ENCODE measurements at places on chromosomes 7 and 10.
A peak's percentile ranks its signal among the peaks of the same experiment; 100 is the strongest.

DNA sequence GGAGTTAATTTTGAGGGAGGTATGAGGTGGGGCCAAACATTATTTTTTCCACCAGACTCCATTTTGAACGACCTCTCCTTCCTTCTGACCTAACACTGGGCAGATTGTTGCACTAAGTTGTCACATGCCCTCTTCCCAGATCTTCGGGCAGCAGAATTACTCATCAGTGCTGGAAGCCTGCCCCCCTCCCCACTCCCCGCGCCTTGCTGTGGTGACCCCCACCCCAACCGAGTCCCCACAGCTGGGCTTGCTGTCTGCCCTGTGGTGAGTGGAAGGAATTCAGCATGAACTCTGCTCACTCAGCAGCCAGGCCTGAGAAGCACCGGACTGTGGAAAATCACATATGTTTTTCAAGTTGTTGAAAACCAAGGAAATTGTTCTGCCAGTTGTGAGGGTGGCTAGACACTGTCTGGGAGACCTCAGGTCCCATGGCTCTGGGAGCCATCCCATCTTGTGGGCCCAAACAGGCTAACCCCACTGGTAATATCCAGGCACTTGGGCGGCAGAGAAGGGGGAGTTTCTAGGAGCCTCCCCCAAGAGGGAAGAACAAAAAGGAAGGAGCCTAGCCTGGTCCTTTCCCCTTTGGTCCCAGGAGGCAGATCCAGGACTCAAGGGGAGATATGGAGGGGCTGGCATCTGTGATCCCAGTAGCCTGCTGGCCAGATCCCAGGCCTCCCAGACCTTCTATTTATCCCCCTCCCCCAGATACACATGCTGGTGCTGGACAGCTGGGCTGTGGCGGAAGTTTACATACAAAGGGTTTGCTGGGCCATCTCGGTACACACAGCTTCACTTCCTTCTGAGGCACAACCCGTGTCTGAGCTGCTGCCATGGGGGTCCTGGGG, 3.5 kb upstream of the AEBP1 start:
- peak; percentile 81 for DNase-seq

GRCh38 chr7:143362131-143363015, at the start of gene FAM131B:
TSS of gene FAM131B (minus strand) at chr7:143362713. CDS start at chr7:143362603, 110 bp downstream.
- DNase-seq, result no peak

DNA sequence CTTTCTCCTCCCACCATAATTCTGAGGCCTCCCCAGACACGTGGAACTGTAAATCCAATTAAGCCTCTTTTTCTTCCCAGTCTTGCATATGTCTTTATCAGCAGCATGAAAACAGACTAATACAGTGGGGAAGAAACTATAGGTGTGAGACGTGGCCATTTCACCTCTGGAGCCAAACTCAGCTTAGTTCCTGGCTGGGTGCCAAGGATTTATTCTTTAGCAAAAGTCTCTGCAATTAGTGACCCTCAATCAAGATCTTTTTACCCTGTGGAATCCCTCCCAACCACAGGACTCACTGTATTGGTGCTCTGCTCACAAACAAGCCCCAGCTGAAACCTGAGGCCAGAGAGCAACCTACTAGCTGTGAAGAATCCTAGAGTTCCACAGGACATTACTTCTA, 28.1 kb upstream of the SFTPD start:
- no peak for DNase-seq

DNA sequence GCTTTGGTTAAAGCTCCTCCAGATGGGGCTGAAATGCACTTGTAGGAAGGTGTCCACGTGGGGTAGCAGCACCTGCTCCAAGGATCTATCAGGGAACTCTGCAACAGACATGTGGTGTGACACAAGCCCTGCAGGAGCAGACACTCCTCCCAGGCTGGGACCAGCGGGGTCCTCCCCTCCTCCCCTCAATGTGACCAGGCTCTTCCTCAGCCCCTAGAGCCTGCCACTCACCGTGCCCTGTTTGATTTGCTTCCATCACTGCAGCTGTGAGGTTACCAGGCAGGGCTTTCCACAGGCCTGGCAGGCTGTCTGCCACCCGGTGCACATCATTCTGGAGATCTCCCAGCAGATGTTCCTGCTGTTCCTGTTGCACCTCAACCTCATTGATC, 13.4 kb downstream of the MMRN2 start:
- no peak for DNase-seq

GRCh38 chr7:36296284-36296683, 93.4 kb upstream of the ANLN start:
- no peak for DNase-seq

- no peak for DNase-seq
These were observed 281.3 kb downstream of the GPR158 start for GRCh38 chr10:25455980-25456567.

GRCh38 chr7:123170333-123171246, 29.2 kb downstream of the SLC13A1 start:
- no peak for DNase-seq

DNA sequence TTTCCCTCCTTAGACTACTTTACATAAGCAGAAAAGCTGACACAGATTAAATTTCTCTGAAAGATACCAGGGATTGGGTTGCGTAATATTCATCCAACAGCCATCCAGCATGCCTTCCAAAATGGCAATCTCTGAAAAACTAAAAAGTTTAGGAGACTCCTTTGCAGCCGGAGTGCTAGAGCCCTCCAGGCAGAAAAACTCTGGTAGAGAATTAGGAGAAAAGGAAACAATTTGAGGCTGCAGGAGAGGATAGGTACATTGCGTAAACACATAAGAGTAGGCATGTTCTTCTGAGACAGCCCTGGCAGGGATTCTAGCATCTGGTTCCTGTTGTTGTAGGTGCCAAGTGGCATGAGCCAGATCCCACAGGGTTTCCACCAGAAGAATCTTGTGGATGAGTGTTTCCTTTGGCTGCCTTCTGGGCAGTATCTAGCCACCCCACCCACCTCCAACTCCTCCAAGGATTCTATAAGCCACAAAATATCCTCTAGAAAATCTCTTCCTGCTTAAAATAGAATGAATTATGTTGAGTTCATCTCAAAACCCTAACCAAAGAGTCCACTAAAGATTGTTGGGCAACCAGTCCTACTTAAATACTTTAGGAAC, 402.4 kb downstream of the HGF start:
- no peak for DNase-seq

GRCh38 chr10:72785409-72785808, 93.5 kb downstream of the MCU start:
- no peak for DNase-seq

GRCh38 chr7:69430384-69431021, 167.8 kb upstream of the AUTS2 start:
- peak; percentile 19 for DNase-seq

GRCh38 chr10:46523962-46524471, 32.4 kb downstream of the GPRIN2 start:
- DNase-seq, result peak; percentile 94

DNA sequence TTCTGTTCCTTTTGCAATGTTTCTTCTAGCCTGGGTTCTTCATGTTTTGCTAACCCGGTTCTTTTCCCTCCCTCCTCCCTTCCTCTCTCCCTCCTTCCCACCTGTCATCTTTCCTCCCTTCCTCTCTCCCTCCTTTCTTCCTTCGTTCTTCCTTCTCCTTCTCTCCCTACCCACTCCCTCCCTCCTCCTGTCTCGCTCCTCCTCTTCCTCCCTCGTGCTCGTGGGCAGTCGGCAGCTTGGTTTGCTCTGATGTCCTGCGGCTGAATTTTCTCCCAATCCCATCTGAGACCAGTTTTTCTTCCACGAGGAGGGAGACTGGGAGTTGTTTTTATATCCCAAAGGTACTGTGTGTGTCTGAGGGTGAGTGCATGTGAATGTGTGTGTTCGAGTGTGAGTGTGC, 43.6 kb upstream of the DIP2C start:
- no peak for DNase-seq

DNA sequence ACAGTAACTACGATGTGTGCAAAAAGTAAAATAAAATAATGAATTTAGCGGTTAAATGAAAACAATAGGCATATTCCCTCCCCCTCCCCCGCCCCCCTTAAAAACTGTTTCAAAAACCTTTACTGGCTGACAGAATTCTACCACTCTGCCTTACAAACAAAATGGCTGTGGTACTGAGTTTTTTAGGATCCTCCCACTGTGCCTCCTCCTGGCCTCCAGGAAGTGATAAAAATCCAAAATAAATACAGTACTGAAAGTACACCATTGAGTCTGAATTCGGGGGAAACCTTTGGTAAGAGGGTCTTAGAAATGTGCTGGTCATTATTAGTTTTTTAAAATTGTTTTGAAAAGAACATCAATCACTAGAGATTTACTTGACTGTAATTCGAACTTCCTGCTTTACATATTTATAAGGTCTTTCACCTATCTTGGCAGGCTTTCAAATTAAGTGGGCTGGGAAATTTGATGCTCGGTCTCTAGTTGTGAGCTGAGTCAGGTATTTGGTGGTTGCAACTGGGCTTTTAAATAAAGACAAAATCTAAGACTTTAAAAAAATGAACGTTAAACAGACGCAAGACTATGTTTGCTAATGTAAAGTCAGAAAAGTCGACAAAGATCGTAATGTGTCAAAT, 32.5 kb upstream of the EPC1 start:
- peak; percentile 74 for DNase-seq

- DNase-seq, result no peak
These were observed 98.7 kb downstream of the CELF2 start for GRCh38 chr10:11116361-11116760.

DNA sequence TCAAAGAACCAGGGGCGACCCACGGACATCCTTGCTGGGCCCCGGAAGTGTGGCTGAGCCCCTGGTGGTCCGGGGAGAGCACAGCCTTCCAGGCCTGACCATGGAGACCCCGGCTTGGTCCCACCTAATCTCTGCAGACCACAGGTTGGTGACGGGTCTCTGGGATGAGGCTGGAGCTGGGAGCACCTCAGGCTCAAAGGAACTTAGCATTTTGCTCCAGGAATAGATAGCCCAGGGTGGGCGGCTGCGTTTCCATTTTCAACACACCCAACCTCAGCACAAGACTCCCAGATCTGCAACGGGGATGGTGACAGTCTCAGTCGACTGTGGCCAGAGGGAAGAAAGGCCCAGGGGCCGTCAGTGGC, 58.5 kb downstream of the FOXL3 start:
- no peak for DNase-seq

DNA sequence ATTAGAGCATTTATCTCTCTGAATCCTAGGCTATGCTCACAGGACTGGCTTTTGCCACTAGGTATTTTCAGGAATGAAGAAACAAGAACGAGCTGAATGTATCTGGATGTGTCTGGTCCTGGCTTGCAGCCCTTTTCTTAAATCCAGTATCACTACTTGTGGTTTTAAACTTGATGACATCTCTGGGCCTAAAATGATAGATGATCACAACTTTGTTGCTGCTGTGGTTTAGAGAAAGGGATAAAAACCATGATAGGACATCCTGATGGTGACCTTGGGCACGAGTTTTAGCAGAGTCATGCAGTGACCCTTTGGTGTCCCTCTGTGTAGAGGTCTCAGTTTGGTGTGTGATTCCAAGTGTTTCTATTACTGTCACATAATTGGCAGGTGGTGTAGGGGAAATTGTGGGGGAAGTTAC, 31.7 kb upstream of the SEMA3C start:
- DNase-seq, result no peak

- no peak for DNase-seq
These were observed 35.4 kb upstream of the PODXL start for GRCh38 chr7:131591687-131592319.

DNA sequence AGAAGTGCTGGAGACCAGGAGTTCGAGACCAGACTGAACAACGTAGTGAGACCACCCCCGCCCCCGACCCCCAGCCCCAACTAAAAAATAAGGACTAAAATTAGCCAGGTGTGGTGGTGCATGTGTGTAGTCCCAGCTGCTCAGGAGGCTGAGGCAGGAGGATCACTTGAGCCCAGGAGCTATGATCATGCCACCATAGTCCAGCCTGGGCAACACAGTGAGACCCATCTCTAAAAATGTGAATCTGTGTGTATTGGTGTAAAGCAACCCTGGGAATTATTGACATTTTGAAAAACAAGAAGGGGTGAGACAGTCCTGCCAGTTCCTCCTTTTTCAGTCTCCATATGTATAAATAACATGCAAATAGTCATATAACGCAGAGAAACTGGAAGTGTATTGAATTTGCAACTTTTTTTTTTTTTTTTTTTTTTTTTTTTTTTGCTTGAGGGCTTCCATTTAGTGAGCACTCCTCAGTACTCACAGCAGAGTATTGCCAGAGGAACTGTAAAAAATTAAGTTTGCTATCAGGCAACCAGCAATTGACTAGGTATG, 3.4 kb upstream of the ITGB1 start:
- DNase-seq, result no peak

DNA sequence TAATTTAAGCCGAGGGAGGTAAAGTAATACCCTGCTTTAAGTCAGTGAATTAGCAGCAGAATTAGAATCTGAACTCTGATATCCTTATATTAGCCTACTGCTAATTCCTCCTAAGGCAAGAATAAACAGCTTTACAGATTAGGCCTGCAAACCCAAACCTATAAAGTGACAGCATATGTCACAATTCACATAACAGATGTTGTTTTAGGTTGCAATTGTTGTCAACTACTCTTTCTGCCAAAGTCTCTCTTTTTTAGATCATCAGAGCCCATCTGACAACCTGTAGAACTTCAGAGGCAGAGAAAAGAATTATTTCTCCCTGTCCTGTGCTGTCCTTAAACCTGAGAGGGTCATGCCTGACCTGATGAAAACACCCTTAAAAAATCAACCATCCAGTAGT, 167.2 kb downstream of the PRKG1 start:
- no peak for DNase-seq

GRCh38 chr10:44183667-44184632, 200.9 kb downstream of the CXCL12 start:
- DNase-seq, result no peak

DNA sequence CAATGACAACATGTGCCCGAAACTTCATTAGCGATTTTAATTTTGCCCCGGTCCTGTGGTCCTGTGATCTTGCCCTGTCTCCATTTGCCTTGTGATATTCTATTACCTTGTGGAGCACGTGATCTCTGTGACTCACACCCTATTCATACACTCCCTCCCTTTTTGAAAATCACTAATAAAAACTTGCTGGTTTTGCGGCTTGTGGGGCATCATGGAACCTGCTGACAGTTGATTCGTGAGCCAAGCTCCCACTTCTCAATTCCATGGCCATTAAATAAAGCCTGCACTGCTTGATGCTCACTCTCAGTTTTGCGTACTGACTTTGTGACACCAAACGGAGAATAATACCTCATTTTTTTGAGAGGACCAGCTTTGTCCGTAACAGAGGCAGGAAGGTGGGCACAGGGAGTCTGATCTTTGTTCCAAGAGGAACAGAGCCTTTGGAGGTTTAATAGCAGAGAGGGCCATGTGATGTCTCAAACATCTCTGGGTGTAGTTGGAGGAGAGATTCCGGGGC, 3.8 kb upstream of the ADAMTS14 start:
- DNase-seq, result no peak
